ENCODE measurements at places on chromosomes 5 and 9.

DNA sequence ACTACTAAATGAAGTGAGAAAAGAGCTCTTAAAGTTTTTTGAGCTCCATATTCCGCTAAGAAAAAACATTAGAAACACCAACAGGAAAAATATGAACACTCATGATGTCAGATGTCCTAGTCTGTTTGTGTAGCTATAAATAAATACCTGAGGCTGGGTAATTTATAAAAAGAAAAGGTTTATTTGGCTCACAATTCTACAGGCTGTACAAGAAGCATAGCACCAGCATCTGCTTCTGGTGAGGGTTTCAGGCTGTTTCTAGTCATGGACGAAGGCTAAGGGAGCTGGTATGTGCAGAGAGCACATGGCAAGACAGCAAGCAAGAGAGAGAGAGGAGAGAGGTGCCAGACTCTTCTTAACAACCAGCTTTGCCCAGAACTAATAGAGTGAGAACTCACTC, 186.2 kb downstream of the PLK2 start:
- no peak for DNase-seq

GRCh38 chr9:123814496-123814895, 115.4 kb downstream of the DENND1A start:
- DNase-seq, result no peak

DNA sequence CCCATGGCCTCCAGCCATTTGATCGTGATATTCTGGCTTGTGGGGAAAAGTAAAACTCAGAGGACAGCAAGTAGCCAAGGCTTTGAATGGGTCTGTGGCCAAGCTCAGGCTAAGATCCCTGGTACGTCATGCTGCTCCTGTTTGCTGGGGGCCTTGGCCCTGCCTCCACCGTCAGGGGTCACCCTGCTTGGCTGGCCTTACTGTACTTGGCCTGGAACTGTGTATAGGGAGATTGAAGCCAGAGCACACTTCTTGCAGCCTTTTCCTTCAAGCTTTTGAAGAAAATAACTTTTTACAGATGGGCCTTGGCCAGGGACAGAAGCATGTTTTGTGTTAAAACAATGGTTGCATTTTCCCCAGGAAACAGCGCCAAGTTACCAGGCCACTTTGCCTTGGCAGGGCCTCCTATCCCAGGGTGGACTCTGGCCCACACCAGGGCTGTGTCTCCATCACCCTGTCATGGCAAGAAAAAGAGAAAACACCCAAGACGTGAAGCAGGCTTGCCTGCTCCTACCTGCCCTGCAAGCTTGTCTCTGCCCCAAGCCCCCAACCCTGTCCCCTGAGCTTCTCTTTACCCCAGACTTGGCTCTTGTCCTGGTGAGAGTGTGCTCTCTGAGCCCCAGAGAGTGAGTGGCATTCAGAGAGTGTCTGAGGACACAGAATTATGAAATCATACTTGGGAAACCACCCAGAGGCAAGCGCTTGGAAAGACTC, 286.9 kb downstream of the GADD45G start:
- DNase-seq, result no peak

DNA sequence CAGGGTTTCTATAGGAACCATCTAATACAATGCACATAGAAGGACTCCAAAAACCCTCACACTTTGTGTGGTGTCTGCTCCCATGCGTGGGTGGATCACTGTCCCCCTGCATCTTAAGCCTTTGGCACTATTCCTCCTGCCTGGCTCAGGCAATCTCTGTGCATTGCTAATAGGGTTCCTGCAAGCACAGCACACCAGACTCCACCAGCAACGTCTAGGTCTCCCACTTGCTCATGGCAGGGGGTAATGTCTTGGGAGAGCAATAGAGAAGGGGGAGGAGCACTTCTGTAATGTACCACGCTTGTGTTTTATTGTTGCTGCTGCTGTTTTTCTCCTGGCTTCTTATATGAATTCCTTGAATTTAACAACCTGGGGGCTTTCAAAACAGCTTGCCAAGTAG, 182.6 kb upstream of the GLRA1 start:
- DNase-seq, result no peak

GRCh38 chr5:79975422-79975821, 15.6 kb downstream of the MTX3 start:
- no peak for DNase-seq

DNA sequence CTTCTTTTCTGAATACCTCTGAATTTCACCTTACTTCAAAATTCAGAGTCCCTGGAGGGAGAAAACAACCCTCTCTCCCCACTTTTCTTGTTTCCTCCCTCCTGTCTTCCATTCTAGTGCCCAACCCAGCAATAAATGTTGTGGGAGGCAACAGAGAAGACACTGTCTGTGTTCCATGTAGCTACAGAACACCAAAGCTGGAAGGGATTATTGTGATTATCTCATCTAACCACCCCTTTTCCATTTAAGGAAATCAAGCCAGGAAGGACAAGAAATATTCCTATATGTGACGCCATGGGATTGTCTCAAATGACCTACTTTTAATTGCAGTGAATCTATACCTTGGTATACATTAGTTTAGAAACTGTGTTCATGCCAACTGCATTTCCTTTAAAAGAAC, 476.6 kb upstream of the TNC start:
- DNase-seq, result no peak

DNA sequence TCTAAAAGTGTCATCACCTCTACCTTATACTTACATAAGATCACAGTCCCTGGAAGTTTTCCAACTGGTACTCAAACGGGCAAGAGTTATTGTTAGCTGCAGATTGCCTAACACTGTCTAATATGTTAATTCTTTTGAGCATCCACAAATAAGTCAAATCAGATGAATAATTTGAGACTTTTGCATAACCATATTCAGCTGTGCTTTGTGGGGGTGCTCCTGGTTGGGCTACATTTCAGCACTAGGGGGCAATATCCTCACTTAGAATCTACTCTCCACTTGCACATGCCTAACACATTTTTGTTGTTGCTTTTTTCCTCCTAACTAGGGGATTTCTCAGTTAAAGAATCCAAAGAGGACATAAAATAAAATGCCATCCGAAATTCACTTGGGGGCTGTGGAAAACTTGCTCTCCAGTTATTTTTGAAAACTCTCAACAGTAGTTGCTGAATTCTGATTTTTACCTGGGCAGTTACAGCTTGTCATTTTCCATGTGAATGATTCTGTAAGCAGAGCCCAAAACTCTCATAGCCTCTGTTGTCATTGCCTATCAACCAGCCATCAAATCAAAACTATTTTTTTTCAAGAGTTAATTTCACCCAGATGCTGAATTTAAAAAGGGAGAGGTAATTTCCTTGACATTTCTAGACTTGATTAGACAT, 71.5 kb downstream of the TRIM36 start:
- peak; percentile 44 for DNase-seq

DNA sequence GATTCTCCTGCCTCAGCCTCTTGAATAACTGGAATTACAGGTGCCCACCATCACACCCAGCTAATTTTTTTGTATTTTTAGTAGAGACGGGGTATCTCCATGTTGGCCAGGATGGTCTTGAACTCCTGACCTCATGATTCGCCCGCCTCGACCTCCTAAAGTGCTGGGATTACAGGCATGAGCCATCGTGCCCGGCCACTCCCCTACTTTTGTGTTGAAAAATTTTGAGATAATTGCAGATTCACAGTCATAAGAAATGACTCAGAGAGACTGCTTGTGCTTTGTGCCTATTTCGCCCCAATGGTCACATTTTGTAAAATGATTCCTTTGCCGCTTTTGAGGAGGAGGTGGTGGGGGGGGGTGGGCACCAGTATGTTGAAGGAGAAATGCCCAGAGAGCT, 48.1 kb upstream of the SH3PXD2B start:
- DNase-seq, result no peak

DNA sequence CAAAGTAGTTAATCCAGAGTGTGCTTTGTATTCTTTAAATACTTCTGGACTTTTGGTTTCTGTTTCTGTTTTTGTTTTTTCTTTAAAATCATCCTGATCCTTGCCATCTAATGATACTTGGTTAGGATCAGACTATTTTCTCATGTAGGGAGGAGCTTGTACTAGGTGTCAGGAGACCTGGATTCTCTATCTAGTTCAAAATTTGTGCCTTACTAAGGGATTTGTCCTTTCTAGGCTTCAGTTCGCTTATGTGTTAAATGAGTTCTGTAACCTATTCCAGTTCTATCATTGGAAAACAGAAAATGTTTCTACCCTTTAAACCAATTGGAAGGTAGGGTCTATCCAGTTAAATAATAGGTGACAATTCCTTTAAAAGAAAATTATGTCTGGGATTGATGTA, 3.3 kb upstream of the MEF2C start:
- no peak for DNase-seq

DNA sequence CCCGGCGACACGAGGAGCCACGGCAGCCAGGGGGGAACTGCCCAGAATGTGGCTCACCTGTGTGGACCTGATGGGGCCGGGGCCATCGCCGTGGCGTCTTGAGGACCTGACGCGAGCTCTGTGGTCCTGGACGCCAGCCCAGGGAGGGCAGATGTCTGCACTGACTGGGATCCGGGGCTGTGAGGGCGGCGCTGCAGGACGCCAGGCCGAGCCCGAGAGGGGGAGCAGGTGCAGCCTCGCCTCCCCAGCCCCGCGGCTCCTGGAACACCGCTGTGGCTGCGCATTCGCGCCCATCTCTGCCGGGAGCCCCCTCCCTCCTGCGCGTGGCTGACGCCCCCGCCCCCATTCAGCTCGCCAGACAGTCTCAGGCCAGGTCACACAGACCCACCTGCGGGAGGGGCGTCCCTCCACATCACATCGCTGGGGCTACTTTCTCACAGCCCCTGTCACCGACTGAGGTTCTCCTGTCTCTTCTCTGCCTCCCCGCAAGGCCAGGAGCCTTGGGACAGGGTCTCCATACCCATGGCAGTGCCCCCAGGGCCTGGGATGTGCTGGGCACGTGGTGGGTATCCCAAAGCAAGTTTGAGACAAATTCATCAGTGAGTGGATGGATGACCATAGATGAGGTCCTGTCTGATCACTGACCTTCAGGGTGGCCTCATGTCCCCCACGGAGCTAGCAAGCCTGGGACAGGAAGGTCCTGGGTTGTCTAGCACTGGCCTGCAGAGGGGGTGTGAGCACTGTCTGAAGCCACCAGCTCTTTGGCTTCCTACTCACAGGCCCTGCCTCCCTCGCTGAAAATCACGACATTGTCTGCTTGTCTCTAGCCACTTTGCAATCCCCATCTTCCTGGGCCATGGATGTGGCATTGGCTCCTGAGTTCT, 47.3 kb downstream of the RASGEF1C start:
- DNase-seq, result no peak

GRCh38 chr5:88671505-88672499, 211.2 kb downstream of the MEF2C start:
- DNase-seq, result no peak

- DNase-seq, result peak; percentile 26
Measured at GRCh38 chr5:96374653-96375052, 58.4 kb downstream of the PCSK1 start.

GRCh38 chr9:21031091-21031807, at the start of gene HACD4:
Gene HACD4, minus strand, starts transcription at chr9:21031640. Its CDS starts 50 bp downstream, at chr9:21031590.
- peak; percentile 76 for DNase-seq

GRCh38 chr5:120655828-120656435, 191.8 kb downstream of the PRR16 start:
- DNase-seq, result no peak

- DNase-seq, result peak; percentile 74
Measured at GRCh38 chr9:97710356-97711222, 13.4 kb upstream of the XPA start.

DNA sequence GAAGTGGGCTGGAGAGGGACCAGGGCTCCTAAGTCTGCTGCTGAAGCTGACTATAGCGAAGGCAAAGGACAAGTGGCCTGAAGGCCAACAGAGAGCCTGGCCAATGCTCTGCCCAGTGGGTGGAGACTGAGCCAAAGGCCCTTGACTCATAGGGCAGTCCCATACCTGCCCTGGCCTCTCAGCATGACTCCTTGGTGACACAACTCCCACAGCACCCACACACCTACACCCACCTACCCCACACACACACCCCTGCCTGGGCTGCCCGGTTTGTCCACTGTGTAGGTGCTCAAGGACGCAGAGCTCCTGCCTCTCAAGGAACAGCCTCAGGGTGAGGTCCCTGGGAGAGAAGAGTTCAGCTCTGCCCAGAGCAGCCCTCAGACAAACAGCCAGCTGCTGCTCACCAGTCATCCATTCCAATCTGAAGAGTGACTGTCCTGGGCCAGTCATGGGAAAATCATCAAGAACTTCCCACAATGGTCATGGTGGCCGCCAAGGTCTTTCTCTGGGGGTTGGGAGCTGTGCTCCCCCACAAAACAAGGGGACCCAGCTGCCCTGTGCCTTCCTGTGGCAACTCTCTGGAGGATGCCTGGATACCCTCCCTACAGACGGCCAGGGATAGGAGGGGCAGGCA, 5.0 kb downstream of the TNIP1 start:
- no peak for DNase-seq

DNA sequence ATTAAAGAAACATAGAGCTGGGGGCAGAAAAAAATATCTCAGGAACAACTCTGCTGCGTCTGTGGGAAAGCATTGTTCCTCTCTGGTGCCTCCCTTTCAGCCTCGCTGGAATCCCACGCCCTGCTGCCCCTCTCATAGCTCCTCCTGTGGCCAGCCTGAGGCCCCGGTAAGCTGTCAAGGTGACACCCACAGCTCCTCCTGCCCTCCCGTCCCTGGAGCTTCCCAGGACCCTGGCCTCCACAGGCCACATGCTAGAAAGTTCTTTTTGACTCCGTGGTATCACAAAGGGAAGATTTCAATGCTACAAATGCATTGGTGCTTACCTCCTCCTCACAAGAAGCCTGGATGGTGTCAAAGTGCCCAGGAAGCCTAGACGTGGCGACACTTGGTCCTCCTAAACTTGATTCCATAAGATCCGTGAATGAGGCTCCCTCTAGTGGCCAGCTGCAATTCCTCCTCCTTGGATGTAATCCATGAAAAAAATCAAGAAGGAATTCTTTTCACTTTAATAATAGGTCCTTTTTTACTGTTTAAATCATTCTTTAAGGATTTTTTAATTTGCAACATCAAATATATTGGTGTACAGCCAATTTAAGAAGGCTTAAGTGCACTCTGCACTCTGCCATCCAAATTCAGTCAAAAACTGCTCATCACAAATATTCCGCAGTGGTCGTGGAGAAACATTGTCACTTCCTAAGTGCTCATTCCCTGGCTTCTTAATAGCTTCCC, 104.9 kb downstream of the CFAP90 start:
- DNase-seq, result peak; percentile 28

DNA sequence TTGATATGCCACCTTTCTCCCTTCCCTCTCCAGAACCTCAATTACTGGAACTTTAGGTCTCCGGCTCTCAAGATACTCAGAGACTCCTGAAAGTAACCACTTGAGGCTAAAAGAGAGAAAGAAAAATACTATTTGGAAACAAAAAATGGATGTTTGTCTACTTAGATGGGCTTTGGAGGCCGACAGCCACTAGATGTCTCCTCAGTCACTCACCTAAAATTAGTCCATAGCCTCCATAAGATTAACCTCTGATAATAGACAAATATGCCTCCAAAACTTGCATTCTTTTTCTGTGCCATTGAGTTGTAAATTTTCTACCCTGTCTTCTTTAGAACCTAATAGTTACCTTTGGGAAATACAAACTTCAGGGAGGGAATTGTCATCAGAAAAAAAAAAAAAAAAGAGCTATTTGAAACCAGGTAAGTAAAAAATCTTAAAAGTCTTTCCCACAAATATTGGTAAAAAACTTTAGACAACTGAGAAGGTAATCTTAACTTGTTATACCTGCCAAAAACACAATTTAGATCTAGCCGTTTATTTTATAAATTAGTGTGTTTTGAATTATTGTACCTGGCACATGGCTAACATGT, 11.2 kb upstream of the PCDH1 start:
- DNase-seq, result no peak

Measured in CD4-positive, alpha-beta T cell treated with Interleukin-12 subunit alpha and Interleukin-12 subunit beta, for 1 hour (primary cell).